ENCODE measurements at places on chromosomes 5 and 9.

DNA sequence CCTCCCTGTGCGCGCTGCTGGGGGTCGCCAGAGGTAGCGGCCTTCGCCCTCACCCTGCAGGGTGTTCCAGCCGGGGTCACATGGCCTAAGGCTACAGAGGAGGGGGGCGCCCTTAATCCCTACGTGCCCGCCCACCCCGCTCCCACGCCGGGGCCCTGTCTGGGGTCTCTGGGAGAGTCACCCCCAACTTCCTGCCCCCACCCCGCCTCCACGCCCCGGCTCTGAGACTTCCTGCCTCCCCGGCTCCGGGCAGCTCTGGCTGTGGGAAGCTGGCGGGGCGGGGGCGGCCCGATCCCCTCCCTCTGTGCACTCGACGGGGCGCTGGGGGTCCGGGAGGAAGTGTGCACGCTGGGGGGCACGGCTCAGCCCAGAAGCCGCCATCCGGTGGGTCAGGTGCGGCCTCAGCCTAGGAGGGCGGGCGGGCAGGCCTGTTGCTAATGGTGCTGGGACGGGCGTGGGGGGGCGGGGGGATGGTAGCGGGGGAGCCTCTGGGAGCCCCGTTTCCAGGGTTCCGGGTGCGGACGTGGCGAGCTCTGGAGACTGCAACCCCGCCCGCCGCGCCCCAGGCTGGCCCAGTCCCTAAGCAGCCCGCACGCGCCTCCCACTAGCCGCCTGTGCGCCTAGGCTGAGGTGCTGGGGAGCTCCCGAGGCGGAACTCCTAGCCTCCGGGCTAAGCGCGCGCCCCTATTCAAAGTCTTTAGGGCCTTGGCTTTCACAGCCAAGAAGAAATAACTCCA is 61.6 kb downstream of the CXXC5 start:
- DNase-seq = no peak

DNA sequence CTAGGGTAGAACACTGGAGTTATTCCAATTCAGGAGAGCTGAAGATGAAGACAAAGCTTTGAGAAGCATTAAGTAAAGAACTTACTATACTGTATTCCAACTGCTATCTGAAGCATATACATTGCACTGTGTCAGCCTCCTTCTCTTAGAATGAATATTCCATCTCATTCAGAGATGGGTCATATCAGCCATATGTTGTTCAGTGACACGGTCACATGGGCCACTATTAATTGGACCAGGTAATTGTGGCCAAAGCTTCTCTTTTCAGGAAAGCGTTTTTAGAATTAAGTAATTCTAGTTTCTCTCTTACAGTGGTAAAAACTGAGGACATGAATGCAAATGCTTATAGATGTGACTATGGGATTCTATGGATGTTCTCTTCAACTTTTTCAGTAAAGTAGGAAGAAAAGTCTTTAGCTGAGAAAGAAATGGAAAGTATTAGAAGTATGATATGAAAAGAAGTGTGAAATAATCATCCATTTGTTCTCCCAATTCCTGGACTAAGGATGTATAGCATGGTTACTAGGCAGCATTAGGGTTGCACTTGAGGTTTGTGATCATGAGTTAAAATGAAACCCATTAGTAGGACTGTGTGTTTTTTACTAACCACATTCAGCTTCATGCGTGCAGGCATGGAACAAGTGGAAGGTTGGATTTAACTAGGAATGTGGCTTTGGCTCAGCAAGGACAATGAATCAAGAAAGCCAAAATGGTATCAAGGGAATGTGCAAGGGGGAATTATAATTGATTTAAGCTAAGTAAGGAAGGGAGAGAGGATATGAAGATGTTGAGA is 40.9 kb downstream of the CETN3 start:
- DNase-seq = no peak

DNA sequence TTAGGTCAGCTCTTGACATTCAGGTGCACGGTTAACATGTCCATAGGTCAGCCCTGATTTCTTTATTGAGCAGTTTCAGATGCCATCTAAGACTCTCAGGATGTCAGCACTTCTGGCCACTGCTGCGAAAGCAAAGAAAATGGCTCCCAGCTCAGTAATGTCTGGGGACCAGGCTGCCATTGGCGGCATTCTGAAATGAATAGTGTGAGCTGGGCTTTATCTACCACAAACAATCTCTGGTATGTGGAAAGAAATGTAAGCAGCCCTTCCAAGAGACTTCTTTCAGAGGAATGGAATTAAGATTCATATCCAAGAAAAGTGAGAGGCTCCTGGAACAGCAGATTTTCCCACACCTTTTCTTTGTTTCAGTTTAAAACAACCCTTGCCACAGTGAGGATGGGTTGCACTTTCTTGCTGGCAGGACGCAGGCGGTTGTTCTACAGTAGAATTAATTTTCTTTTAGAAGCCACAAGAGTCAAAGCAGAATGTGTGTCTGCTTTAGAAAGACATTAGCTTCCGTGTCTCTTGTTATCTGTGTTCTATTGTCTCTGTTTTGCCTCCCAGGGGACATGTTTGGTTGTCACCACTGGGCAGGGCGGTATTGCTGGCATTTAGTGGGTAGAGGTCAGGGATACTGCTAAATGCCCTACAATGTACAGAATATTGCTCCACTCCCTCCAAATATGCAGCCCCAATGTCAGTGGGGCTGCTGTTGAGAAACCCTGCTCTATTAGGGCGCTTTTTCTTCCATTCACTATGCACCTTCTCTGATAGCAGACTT is 149.9 kb upstream of the ANKH start:
- no peak for DNase-seq

GRCh38 chr5:14447958-14448911 is 133.4 kb upstream of the OTULINL start:
- no peak for DNase-seq
